NCI-H2081 treated with DMSO at 0.1 percent for 48 hours (cell line): ENCODE measurements at places on chromosomes 7 and 10.
A peak's percentile ranks its signal among the peaks of the same experiment; 100 is the strongest.

DNA sequence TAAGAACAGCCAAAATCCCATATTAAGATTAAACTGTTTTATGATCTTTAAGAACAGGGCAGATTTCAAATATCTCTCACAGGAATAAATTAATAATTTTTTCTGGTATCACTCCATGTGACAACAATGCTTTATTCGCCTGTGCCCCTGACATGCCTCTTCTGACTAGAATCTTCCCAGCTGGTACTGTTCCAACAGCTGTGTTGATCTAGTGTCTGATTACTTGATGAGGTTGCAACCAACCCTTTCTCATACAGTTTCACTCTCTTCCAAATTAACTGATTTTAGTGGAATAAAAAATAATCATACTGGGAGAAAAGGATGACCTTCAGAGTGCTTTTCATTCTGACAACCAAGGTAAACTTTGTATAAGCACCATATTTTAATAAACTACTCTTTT is 151.9 kb downstream of the CHRM2 start:
- no peak for DNase-seq

- DNase-seq, result no peak
These were observed 43.7 kb downstream of the OSBPL3 start for GRCh38 chr7:24936121-24936824.

- DNase-seq, result no peak
These were observed 148.5 kb downstream of the WDR37 start for GRCh38 chr10:1204434-1205326.

- DNase-seq, result no peak
These were observed 83.7 kb upstream of the PPP2R2D start for GRCh38 chr10:131816941-131817700.

- no peak for DNase-seq
These were observed 22.2 kb downstream of the SFMBT2 start for GRCh38 chr10:7388602-7389001.

GRCh38 chr7:54242776-54243175 is 299.4 kb upstream of the VSTM2A start:
- no peak for DNase-seq

DNA sequence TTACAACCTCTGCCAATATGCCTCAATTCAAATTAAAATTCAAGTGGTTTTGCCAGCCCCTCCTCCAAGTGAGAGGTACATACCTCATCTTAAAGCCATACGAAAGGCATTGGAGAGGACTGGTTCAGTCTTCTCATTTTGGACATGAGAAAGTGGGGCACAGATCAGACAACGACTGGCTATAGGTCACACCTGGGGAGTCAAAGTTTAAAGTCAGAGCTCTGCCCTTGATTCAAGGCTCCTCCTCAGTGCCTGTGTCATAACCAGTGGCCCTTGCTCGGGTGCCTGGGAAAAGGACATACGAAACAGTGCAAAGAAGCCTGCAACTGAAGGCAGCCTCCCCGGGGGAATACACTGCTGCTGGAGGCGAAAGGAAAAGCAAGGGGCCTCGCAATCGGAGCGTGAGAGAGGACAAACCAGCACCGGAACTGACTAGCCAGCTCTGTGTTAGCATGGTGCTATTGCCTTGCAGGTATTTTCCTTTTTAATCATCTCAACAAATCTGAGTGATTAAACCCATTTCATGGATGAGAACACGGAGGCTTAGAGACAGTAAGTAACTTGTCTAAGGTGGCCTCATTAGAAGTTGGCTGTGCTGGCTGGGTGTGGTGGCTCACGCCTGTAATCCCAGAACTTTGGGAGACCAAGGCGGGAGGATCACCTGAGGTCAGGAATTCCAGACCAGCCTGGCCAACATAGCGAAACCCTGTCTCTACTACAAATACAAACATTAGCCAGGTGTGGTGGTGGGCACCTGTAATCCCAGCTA is 1.1 kb upstream of the MTPAP start:
- no peak for DNase-seq

DNA sequence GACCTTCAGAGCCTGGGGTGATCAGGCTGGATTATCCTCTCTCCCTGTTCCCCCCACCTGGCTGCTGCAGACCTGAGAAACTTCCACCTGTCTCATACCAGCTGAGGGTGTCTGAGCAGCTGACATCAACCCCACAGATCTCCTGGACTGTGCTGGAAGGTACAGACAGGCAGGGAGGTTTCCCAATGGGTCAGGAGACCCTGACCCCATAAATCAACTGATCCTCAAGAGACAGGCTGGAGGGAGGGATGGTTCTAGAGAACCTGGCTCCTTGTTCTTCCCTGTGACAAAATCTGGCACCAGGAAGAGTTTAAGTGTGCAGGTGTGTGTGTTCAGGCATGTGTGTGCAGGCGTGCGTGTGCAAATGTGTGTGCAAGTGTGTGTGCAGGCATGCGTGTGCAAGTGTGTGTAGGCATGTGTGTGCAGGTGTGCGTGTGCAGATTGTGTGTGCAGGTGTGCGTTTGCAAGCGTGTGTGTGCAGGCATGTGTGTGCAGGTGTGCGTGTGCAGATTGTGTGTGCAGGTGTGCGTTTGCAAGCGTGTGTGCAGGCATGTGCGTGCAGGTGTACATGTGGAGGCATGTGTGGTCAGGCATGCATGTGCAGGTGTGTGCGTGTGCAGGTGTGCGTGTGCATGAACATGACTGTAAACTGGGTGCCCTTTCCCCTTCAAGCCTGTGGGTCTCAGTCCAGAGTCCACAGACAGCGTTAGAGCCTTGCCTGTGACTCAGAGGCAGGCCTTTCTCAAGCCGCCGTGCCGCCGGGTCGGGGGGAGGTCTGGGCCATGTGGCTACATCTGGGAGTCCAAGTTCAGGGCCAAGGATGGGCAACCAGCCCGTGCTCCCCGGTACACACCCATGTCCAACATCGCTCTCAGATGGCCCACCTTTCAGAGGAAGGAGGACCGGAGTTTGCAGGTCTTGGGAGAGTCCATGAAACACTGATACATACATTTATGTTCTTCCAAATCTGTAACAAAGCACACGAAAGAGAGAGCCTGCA is 50.1 kb upstream of the ELN start:
- DNase-seq, result no peak

GRCh38 chr7:103524042-103524907 is 78.3 kb upstream of the SLC26A5 start:
- no peak for DNase-seq

DNA sequence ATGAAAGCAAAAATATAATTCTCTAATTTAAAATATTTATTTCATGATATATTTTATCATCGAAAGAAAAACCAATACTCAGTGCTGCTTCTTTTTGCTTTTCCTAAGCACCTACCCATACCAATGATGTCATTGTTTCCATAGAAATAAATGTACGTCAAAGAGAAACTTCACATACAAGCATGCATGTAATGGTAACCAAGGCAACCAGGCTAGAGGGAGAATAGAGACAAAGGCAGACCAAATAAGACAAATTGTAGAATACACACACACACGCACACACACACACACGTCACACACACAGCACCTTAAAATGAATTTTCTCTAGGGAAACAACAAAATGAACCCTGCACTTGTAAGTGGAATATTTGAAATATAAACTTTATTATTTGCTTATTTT is 75.5 kb downstream of the MACC1 start:
- peak; percentile 91 for DNase-seq

DNA sequence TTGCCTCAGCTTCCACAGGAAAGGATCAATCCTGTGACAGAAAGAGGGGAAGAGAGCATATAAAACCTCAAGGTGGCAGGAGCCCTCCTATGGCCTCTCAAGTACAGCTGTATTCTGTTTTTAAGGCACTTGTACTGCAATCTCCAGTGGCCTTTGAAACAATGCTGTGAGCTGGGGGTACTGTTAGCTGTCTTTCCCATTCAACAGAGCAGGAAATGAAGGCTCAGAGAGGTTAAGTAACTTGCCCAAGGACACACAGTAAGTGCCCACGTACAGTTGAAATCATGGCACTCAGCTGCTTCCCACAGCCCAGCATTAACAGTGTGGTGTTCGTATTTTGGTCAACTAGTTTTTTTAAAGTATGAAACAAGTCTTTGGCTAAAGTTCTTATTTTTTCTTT is 34.0 kb downstream of the DUSP5 start:
- no peak for DNase-seq

DNA sequence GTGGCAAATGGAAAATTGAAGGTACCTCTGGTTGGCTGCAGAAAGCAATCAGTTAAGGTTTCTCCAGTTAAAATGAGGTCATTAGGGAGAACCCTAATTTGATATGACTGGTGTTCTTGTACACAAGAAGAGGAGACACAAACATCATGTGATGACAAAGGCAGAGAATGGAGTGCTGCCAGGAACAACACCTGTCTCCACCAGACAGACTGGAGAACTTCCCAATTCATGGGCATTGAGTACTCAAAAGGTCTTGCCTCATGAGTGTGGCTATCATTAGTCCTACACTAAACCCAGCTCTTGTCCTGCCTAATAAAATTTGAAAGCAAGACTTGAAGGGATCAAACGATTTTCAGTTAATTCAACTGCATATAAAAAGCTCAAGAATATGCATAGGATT is 152.6 kb downstream of the PTPN20 start:
- no peak for DNase-seq

DNA sequence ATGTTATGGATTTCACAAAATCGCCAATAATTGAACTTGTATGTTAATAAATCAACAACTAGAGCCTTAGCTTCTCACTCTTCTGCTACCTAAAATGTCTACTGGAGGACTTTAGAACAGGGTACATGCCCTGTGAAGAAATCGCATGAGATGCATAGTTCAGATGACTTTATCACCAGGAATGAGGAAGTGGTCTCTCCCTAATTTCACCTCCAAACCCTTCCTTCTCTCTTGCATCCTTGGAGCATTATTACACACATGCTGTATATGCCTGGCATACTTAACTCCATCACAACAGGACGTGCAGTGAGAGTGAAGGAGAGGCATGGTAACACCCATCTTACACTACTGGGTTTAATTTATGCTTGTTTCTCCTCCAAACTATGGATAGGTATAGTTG is 27.8 kb downstream of the RHEB start:
- DNase-seq, result no peak

DNA sequence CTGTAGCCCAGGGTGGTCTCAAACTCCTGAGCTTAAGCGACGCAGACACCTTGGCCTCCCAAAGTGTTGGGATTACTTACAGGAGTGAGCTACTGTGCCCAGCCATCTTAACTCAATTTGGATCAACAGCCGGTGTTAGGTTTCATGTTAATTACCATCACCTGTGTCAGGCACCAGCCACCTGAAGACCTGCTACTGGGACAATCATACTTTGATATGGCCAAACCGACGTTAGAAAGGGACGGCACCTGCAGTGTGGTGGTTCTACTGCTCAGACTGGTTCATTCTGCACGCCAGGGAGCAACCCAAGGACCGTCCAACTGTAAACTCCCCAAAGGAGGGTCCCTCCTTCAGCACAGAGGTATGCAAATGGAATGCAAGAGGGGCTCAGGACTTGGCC is 74.2 kb upstream of the CYTH3 start:
- DNase-seq, result no peak

GRCh38 chr7:38817526-38817925 is 91.5 kb downstream of the VPS41 start:
- no peak for DNase-seq

DNA sequence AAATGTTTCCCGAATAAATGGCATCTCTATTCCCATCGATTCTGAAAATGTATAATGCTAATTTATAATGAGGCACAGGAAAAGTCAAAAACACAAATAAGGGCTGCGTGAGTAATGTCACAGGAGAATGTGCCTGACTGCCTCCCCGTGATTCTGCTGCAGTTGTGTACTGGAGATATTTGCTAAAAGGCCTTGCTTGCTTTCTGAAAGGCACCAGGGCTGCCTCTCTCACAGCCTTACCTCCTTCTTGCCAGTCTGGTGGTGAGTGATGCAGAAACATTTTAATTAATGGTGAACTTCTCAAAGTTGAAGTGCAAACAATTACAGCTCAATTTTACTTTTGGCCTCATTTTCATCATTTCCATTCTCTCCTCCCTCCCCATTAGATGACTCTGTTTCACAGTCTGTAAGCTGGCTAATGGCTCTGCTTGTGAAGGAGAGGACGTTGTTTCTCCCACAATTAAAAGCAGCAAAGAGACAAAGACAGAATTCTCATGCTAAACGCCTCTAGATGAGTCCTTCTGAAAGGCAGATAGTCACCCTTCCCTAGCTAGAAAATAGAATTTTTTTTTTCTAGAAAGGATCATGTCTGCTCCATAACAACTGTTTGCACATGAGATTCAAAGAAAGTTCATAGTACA is 377.6 kb downstream of the MDFIC start:
- no peak for DNase-seq

- DNase-seq, result no peak
These were observed 146.7 kb upstream of the KLF14 start for GRCh38 chr7:130880668-130881067.

GRCh38 chr10:25934621-25935139 is 651 bp downstream of the MYO3A start:
- DNase-seq, result no peak

DNA sequence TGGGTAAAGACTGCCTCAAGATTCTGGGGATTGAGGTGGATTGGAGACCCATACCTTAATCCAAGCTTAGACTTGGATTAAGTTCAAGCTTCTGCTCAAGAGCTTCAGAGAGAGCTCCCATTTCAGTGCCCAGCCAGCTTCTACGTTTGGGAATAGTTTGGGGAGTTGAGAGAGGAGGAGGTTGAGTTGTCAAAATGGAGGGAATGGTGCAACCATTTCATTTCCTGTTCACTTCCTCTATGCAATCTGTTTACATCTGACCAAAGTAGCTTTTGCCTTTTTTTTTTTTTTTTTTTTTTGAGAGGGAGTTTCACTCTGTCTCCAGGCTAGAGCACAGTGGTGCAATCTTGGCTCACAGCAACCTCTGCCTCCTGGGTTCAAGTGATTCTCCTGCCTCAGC is 65.8 kb downstream of the ENTPD1 start:
- no peak for DNase-seq

- no peak for DNase-seq
These were observed 106.2 kb downstream of the ZMYND11 start for GRCh38 chr10:241451-241850.

DNA sequence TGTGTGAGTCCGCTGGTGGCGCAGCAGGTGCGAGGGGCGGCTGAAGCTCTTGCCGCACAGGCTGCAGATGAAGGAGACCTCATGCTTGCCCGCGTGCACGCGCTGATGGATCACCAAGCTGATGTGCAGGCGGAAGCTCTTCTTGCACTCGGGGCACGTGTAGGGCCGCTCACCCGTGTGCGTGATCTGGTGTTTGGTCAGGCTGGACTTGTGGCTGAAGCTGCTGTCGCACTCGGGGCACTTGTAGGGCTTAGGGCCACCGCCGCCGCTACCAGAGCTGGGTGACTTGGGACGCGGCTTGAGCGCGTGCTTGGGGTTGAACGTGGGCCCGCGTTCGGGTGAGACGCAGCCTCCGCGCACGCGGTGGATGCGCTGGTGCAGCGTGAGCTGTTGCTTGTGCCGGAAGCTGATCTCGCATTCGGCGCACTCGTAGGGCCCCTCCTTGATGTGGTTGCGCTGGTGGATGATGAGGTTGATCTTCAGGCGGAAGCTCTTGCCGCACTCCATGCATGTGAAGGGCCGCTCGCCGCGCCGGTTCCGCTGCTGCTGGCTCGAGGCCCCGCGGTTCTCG is 28.7 kb downstream of the ZNF777 start:
- DNase-seq, result no peak

DNA sequence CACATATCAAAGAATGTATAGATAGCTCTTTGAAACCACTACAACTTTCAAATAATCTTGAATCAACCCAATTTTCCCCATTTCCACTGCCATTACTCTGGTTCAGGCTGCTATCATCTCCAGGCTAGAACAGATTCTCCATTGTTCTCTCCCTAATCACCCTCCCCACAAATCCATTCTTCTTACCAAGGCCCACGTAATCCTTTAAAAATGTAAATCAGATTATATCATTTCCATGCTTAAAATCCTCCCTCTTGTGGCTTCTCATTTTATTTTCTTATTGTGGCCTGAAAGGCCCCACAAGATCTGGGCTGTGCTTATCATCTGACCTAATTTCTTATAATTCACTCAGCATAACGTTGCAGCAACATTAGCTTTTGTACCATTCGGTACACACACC is 3.0 kb upstream of the PON1 start:
- DNase-seq, result no peak
